ENCODE measurements at places on chromosomes 3 and 15.

GRCh38 chr15:42131826-42132806 is 24.3 kb downstream of the PLA2G4F start:
- DNase-seq: no peak

GRCh38 chr15:98946301-98947255 is 61.0 kb downstream of the PGPEP1L start:
- no peak for DNase-seq

DNA sequence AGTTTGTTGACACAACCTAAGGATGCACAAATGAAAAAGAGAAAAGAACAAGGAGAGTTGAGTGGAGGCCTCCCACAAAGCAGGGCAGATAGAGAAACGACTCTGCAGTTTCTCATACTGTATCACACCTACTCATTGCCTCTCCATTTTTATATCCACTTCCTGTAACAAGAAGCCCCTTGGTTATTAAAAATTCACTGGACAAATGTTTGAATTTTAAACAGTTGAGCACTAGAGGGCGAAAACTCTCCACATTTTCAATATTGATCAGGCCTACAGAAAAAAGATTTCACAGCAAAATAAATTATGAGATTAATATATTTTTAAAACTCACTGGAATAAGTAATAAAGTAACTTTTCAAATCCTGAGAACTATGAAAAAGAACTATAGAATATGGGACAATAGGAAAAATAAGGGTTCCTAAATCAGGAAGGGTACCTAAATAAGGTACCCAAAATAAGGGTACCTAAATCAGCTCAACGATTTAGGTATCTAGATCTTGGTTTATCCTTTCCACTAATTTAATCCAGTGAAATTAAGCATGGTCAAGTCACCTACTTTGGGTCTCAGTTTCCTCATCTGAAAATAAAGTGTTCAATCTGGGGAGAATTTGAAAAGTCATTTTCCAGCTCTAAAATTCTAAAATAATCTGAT is 47.0 kb upstream of the PPIB start:
- DNase-seq: peak; percentile 8

GRCh38 chr3:47265725-47266428 is 16.7 kb downstream of the KIF9 start:
- no peak for DNase-seq

DNA sequence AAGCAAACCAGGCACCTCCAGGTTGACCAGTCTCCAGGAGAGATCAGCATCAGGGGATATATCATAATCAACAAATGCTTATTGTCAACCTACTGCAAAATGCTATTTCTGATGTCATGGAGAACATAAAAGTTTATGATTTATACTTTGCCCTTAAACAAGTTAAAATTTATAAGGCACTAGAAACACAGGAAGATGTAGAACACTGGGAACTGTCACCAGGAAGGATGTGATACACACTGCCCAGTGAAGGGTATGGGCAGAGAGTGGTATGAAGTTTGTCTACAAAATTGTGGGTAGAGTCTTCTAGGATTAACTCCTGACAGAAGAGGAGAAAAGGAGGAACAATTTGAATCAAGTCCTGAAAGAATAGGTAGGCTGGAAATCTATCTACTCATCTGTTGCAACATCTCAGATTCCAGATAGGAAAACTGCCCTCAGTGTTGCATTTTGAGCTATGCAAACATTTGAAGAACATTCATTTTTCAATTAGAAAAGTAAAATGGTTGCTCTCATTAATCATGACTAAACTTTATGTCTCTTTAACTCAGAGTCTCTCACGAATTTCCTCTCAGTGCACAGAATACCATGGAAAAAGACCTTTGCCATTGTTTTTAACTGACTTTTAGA is 105.9 kb upstream of the SKOR1 start:
- no peak for DNase-seq

DNA sequence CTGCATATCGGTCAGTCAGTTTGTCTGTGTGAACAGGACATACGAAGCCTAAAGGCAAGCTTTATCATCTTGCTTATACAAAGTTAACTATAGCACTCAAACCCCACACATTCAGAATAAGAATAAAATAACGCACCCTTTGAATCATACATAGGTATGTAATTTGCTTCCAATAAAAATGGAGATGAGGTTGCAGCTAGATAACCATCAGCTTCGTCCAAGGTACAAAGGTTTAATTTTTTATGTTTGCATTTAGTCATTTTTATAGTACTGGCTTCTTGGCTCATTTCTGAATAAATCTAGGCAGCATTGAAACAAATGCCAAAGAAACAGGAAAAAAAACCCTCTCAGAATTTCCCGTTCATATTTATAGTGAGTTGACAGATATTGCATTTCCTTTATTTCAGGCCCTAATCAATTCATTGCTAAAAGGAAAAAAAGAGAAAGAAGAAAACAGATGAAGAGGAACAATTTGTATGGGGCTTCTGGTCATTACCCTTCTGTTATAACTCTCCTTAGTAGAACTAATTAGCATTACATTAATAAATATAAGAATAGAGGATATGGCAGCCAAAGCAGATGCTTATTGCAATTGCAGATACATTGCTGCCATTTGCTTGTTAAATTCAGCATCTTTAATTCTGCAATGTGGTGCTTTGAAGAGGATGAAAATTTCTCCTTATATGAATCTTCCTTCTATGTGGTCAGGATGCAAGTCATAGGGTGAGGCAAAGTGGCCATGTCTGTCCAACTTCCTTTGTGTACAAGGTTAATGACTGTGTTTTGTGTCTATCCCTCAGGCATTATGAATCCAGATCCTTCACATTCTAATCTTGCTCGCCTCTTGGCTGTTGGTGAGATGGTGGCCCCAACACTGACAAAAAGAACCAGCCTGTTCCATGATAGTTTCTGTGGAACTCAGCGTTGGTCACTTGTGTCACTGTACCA is 550.0 kb downstream of the AGBL1 start:
- no peak for DNase-seq

DNA sequence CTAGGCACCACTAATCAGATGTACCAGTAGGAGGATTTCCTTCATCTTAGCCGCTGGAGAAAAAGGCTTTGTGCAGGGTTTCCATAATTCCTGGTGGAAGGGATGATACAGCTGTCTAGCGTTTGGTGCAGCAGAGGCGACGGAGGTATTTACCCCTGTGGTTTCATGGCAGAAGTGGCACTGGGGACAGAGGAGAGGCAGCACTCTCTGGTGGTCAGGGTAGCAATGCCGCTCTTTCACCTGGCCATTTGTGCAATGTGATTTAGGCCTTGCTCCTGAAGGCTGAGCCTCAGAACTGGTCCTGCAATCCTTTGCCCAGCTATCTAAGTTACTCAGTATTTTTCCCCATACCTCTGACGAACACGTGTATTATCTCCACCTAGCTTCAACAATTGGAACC is 47.1 kb upstream of the BNIP2 start:
- DNase-seq: no peak

DNA sequence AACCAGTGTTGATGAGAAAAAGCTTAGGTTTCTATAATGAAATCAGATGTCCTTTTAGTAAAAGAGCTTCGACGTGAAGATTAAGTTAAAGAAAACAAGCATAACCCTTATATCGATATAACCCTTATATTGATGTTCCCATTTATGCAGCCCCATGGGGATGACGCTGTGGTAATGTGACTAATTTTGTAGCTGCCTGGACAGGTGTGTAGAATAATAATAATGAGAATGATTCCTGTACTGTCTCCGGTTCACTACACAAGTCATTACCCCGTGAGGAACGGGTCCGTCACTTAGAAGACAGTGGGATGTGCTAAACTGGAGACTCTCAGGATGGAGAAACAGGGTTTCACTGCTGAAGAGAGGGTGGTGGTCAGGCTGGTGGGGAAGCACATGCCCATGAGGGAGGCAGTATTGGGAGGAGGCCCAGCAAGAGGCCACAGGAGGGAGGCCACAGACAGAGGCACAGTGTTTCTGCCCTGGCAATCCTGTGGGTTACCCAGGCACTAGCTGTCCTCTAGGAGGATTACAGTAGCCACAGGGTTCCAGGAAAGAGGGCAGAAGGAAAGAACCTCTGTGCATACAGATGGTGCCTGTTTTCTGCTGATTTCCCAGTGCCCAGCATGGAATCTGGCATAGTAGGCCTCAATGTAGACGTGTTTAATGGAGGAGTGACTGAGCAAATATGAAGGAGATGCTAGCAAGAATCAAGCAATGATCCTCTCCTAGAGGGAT is 191.1 kb upstream of the TSC22D2 start:
- no peak for DNase-seq

DNA sequence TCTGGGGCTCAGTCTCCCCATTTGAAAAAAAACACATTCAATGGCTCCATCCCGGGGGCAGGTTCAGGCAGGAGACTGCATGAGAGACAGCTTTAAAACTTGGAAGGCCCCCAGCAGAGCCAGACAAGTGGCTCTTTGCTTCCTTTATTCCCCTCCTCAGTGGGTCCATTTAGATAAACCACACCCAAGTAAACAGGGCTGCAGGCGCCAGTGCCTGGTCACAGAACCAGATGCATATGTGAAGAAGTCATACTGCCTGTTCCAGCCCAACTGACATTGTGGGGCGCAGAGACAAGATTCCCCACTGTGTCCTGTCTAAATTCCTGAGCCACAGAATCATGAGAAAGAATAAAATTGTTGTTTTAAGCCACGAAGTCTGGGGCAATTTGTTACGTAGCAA is 9.0 kb downstream of the FBN1 start:
- DNase-seq: no peak

GRCh38 chr3:39631136-39631535 is 163.7 kb downstream of the MOBP start:
- DNase-seq: no peak

GRCh38 chr15:55060836-55061235 is 135.9 kb downstream of the RSL24D1 start:
- DNase-seq: no peak

GRCh38 chr15:45497261-45497660 is 25.3 kb downstream of the SLC30A4 start:
- no peak for DNase-seq

DNA sequence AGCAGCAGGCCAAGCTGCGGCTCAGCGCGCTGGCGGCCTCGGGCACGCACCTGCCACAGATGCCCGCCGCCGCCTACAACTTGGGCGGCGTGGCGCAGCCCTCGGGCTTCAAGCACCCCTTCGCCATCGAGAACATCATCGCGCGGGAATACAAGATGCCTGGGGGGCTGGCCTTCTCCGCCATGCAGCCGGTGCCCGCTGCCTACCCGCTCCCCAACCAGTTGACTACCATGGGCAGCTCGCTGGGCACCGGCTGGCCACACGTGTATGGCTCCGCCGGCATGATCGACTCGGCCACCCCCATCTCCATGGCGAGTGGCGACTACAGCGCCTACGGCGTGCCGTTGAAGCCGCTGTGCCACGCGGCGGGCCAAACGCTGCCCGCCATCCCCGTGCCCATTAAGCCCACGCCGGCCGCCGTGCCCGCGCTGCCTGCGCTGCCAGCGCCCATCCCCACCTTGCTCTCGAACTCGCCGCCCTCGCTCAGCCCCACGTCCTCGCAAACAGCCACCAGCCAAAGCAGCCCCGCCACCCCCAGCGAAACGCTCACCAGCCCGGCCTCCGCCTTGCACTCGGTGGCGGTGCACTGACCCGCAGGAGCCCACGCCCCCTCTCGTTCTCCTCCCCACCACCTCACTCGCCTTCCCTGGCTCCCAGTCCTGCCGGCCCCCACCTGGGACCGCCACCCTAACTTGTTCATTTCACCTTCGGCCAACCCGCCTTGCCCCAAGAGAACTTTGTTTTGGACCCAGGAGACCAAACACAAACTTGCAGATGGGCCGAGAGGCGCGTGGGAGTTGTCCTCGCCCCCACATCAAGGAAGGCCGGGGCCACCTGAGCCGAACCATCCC is 1.5 kb downstream of the FOXB1 start:
- DNase-seq: no peak

GRCh38 chr3:46354984-46355383 is 1.1 kb downstream of the CCR2 start:
- no peak for DNase-seq

DNA sequence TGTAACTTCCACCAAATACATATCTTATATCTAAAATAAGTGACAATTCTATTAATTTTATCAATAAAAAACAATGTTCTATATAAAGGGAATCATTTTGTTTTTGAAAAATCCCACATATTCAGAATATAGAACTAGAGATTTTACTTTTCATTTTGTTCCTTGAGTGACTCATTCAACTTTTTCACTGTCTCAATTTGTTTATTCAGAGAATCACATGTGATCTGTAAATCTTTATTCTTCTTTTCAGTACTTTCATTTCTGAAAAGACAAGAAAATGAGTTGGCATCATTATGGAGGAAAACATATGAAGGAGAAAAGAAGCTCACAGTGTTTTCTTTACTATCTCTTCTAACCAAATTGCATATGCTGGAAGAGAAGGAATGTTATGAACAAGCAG is 35.0 kb downstream of the CIP2A start:
- DNase-seq: no peak

- no peak for DNase-seq
Measured at GRCh38 chr3:195207731-195208130, 63.2 kb downstream of the XXYLT1 start.
